T-helper 2 cell (primary cell): ENCODE measurements at places on chromosomes 5 and 9.

GRCh38 chr9:21993893-21994555 lies at the start of gene CDKN2A:
Gene CDKN2A (minus strand): TSS chr9:21994392.
- no peak for DNase-seq

DNA sequence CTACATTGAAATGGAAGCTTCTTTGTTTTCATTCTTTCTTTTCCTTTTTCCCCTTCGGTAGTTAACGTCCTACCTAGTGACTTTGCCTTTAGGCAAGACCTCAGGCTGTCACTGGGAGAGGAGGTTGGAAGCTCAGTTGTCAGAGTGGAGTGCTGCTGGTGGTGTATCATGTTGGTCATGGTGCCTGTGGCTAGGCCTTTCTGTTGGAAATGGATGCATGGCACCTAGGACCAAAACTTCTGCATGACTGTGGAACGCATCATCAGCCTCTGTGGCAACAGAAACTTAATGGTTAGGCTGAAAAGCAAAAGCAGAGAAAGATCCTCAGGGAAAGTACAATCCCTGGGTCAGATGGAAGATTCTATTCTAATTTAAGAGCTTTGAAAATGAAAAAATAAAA lies 57.9 kb downstream of the OSTF1 start:
- no peak for DNase-seq

DNA sequence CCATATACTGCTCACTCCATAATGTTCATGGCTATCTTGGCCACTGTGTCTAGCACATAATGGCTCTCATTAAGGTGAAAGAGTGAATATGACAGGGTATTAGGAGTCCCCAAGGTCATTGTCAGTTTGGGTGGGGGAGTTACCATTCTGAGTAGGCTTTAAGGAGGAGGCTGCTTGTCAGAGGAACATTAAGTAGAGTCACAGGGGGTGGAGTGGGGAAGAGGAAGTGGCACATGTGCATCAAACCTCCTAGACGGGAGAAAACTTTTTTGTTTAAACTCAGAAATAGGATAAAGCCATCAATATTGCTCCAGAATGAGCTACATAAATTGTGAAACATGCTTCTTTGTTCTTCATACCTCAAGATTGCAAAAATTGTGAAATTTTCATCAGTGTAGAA lies 45.5 kb downstream of the DAB2IP start:
- DNase-seq, result no peak

- peak; percentile 15 for DNase-seq
Measured at GRCh38 chr5:91313757-91314673, 69.1 kb downstream of the ARRDC3 start.

DNA sequence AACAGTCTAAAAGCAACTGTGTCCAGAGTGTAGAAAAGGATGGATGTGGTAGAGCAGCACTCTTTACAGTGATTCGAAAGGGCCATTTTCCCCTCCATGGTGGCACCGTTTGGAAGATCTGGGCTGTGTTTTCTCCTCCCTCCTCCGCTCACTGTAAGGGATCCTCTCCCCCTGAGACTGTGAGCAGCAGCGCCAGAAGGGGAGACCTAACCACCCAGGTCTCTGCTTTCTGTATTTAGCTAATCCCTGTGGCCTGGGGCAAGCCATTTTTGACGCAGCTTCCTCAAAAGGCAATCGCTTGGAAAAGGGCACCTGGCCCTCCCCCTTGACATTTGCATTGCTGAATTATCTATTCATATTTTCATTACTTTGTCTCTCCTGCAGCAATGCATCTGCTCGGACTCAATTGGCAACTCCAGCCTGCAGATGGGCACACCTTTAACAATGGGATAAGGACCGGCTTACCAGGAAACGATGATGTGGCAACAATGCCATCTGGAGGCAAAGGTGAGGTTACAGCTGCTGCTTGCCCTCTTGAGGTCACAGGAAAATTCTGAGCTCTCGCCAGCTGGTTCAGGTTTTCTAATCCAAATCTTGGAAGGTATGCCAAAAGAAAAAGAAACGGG lies 244.3 kb upstream of the WWC1 start:
- peak; percentile 14 for DNase-seq

DNA sequence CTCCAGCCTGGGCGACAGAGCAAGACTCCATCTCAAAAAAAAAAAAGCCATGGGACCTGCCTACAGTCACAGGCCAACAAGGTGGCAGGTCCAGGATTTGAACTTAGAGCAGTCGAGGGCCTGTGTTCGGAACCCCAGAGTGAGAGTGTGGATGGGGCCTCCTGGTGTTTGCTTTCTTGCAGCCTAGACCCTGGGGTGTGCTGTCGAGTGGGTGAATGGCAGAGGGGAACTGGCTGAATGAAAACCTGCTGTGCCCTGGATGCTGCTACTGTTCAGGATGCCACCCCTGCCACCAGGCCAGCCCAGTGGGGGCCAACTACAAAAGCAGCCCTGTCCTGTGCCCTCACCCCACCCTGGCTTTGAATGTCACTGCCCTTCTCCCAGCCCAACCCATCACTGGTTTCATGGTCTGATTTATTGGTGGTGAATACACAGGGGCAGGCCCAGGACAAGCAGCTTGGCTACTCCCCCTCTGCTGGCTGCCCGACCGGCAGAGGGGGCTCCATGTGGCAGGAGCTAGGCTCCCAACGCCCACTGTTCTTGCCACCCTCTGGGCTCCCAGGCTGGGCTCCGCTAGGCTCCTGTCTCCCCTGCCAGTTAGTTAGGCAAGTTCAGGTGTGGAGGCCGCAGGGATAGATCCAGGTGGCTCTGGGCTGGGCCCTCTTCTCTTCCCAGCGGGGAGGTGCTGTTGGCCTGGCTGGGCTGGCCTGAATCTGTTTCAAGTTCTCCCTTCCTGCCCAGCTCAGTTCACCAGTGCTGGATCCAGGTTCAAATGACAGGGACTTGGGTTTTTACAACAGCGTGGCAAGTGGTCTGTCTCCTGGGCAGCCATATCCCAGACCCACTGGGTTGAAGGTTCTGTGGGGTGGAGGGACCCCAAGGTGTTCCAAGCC lies 12.2 kb downstream of the FPGS start:
- no peak for DNase-seq

DNA sequence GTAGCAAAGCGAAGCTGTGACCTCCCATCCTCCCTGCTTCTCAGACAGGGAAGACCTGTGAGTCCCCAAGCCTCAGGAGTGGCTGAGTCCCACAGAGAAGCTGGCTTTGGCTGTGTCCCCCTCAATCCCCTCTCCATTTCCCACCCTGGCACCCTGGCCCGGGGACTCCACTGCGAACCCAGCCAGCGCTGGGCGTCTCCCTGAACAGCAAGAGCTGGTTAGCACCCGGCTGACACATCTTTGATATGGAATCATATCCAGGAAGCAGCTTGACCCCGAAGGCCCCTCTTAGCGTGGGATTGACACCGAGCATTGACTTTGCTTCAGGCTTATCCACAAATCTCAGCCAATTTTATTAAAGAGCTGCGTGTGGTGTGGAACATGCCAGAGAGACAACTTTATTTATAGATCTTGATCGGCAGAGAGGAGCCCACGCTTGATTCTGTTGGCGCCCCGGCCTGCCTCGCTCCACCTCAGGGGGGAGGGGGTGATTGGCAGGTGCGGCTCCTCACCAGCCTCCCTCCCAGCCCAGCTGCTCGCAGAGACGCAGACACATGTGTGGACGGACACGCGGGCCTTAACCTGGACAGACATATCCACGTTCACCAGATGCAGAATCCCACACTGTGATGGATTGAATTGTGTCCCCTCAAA lies 120.7 kb upstream of the MVB12B start:
- no peak for DNase-seq

DNA sequence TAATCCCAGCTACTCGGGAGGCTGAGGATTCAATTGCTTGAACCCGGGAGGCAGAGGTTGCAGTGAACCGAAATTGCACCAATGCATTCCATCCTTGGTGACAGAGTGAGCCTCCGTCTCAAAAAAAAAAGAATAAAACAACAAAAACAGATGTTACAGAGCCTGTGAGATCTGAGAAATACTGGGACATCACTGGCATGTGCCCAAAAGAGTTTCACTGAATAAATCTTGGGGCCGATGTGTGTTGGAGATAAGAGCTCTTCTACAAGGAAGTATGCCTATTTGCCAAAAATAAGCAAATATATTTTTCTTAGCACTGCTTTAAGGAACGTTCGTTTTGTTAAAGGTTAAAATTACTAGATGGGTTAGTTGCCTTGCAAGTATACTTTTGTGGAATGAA lies 55.1 kb downstream of the KIAA1958 start:
- no peak for DNase-seq

- no peak for DNase-seq
Measured at GRCh38 chr5:11497651-11498050, 406.6 kb downstream of the CTNND2 start.

- DNase-seq, result no peak
Measured at GRCh38 chr9:121386442-121387175, 16.6 kb upstream of the STOM start.

- no peak for DNase-seq
Measured at GRCh38 chr5:139183502-139183901, 14.7 kb downstream of the SIL1 start.

DNA sequence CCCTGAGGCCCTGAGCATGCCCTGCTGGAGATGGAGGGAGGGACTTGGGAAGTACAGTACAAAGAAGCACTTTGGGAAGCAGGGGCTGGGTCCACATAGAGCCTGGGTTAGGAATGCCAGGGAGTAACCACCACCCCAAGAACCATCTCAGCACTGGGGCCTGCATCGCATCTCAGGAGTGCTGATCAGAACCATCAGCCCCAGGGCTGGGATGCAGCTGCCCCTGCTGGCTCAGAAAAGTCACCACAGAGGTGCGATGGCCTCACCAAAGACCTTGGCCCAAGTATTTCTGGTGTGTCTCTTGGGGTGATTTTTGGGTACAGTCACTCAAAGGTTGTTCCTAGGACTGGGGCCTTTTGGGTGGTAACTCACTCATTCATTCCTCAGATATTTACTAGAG lies 236.8 kb upstream of the MVB12B start:
- no peak for DNase-seq

- no peak for DNase-seq
Measured at GRCh38 chr9:131815970-131816873, 76.3 kb upstream of the RAPGEF1 start.

DNA sequence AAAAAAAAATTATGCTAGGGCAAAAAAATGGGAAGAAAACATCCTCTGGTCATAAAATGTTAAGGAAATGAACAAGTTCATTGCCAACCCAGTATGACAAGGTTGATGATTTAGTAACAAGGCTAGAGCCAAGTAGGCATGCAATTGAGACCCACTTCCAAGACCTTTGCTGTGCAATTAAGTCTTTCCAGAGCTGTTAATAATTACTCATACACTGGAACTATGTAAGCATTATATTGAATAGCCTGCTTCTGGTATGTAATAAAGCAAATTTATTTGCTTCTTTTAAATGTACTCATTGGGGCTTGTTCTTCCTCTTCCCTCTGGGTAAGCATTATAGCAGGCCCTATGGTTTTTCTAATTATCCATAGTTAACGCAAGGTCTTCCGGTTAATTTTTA lies 32.5 kb upstream of the SNAPC3 start:
- no peak for DNase-seq

GRCh38 chr5:7849681-7850394 lies 1.1 kb downstream of the CFAP90 start:
- DNase-seq, result no peak

GRCh38 chr5:177428574-177429217 lies 2.2 kb downstream of the GRK6 start:
- DNase-seq, result no peak

DNA sequence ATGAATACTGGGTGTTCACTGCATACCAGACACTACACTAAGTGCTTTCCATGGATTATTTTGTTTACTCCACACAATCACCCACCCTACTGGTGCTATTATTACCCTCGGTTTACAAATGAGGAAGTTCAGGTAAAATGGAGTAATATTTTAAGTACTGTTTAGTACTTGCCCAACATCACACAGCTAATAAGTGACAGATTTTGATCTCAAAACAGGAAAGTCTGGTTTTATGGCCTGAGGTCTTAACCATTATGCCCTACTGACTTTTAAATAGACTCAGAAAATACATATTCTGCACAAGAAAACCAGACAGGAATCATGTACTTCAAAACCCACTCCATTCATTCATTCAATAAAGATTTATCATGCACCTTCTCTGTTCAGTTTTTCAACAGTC lies 431.0 kb upstream of the TLE4 start:
- no peak for DNase-seq

DNA sequence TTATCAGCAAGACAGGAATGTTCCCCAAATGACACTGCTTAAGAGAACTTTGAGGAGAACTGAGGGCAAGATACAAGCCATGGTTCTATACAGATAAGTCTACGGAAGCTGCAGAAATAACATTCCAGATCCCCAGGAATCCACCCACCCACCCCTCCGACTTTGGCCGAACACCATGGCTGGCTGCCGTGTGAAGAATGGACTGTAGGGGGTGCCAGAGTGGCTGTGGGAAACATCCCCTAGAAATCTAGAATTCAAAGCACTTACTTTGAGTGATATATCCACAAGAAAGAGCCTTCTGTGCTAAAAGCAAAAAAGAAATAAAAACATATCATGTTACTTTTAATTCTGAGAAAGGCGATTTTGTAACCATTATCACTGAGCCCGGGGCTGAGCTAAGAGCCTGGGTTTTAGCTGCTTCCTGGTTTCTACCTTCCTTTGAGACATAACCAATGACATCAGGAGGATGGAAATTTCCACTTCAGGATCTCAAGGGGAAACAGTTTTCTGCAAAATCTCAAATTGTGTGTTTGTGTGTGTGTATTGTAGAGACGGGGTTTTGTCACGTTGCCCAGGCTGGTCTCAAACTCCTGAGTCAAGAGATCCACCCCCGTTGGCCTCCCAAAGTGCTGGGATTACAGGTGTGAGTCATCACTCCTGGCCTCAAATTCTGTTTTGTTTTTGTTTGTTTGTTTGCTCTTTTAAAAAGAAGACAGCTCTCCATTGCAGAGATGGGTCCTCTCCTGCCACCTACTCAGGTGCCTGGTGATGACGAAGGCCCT lies 36.4 kb downstream of the GGTA1 start:
- DNase-seq, result no peak

GRCh38 chr9:88587182-88587581 lies 52.2 kb downstream of the NXNL2 start:
- no peak for DNase-seq

GRCh38 chr5:160173-160510 lies 31.2 kb upstream of the LRRC14B start:
- no peak for DNase-seq

DNA sequence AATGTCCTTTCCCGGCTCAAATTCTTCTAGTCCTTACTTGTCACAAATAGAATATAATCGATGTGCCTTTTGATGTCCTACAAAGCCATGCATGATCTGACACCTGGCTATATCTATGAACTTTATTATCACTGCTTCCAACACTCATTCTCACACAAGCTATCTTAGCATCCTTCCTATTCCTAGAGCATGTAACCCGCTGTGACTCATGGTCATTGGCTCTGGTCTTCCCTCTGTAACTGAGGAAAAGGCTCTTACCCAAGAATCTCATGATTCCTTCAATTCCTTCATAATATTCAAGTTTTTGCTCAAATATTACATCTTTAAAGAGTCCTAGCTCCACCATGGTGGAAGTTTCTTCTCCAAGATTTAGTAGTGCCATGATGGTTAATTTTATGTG lies 480.0 kb upstream of the PAPPA start:
- DNase-seq, result no peak

DNA sequence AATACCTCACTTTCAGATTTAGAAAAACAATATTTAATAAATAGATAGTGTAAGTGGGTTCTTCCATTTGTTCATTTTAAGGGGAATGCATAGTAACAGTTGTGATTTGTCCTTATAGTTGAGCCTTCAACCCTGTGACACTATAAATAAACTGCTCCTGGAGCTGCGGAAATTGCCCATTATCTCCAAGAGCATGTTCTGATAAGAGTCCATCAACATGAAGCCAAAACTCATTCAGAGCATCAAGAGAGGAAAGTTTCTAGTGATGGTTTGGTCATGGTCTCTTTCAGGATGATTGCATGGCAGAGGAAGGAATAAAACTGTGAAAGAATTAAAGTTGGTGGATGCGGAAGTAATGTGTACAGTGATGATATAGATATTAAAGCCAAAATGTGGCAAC lies 772.1 kb upstream of the DMAC1 start:
- DNase-seq, result no peak
